Non-pigmented ciliary epithelial cell (primary cell): ENCODE measurements at places on chromosomes 6 and 20.

- no peak for DNase-seq
These were observed 141.5 kb downstream of the UNC5CL start for GRCh38 chr6:40897390-40898003.

DNA sequence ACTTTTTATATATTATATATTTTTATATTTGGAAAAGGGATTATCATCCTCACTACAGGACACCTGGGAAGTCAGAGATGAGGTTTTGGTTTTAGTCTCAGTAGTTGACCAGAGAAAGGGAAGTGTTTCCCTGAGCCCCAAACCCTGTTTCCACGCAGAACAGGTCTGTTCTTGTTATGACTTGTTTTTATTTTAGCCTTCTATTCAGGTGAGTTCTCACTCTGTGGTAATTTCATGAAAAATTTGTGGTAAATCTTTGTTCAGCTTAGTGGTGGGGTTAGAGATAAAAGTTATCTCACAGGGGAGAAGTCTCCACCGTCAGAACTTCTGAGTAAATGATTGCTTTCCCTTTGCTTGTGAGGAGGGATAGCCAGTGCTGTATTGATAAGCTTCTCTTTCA lies 224.9 kb downstream of the FARS2 start:
- no peak for DNase-seq

DNA sequence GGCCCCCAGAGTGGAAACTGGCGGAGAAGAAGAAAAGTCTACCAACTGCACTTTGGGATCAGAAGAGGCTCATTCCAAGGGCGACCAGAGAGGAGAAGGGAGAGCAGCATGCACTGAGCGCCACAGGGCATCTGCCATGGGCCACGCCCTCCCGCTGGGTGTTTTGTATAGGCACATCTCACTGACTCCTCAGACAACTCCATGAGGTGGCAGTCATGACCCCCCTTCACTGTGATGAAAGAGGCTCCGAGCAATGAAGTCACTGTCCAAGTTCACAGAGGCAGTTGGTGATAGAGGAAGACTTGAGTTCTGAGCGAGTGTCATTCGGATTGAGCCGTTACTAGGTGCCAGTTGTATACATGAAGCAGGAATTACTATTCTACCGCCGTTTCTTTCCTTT lies 15.4 kb downstream of the BPIFB1 start:
- no peak for DNase-seq

- DNase-seq = no peak
These were observed 108.4 kb upstream of the PTPN1 start for GRCh38 chr20:50401587-50402418.

DNA sequence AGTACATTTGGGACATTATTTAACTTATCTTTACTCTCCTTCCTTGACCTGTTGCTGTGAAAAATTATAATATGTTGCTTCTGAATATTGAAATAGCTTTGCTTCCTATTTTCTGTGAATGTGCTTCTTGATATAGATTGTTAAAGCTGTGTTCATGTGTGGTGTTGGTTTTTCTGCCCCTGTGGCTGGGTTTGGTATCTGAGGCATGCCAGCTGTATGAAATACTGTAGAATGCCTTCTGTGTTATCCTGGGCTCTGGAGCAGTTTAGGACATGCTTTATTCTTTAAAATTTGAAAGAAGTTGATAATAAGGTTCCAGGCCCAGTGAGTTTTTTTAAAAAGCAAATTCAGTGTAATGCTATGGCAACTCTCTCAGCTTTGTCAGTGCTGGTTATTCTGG lies 71.7 kb downstream of the HIVEP1 start:
- no peak for DNase-seq

GRCh38 chr6:73525546-73526330 lies 4.9 kb upstream of the EEF1A1 start:
- DNase-seq = no peak

GRCh38 chr20:63071541-63072181 lies 64.9 kb upstream of the BHLHE23 start:
- DNase-seq = peak; percentile 56

DNA sequence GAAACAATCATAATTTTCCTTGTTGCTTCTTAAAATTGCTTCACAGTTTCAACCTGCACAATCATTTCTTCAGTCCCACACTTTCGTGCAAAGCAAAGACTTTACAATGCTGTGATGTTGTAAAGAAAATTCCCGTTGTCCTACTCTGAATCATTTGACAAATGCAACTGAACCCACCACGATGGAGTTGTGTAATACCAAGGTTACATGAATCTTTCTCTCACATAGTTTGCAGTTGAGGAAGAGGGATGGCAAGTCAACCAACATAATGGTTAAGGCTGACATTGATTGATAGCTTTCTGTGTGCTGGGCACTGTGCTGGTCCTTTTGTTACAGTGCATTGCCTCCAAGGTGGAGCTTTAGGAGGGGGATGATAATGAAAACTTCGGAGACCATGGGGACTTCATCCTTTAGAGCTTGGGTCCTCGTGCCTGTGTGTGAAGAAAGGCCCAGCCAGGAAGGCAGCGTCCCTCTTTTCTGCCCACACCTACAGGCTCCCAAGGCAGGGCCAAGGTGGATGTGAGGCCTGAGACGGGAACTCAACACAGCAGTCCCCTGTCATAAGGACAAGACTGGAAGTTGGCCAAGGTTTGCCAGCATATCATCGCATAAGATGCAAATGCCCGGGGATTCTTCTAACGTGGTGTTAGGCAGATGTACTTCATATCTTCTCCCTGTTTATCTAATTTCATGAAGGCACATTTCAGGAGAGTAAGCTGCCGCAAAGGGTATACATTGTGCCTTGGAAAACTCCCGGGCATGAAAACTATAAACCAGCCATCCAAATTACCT lies 96.9 kb downstream of the LY86 start:
- DNase-seq = no peak

- no peak for DNase-seq
These were observed 66.8 kb downstream of the RIN2 start for GRCh38 chr20:19824861-19825260.

GRCh38 chr20:58956078-58956477 lies 25.0 kb upstream of the NELFCD start:
- no peak for DNase-seq
